ENCODE measurements at places on chromosomes 5 and 9. TPM values are rescaled to one million over a fixed set of nuclear protein-coding genes. Genes with fewer than 3 reads are reported as not detected.

Gene SPINK13
- total RNA-seq, result not detected

Gene SIT1
- not detected for total RNA-seq

Gene ZNF354C
- total RNA-seq, result 52.6 TPM

Gene PSD2
- 22.8 TPM for total RNA-seq

Gene SLC34A3
- total RNA-seq, result not detected

Measured in parietal lobe (tissue), 2 donors.